ENCODE measurements at places on chromosomes 1 and 21.

- no peak for DNase-seq
Observed at GRCh38 chr1:165674599-165674998, 23.8 kb downstream of the ALDH9A1 start.

DNA sequence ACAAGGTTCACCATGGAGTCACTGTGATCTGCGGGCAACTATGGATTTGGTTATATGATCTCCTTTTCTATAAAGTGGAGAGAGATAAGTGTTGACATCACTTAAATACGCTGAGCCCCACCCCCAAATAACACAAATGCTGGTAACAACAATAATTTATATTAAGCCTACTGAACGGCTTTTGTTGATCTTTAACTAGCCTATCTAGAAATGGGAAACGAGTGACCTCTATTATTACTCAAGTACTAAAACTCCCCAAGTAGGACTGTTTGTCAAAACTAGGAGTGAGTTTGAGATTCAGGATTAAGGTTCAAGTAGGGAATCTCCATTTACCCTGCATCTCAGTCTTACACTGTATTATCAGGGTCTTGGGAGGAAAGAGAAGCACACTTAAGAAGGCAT is 52.2 kb downstream of the MAP3K7CL start:
- DNase-seq, result no peak

DNA sequence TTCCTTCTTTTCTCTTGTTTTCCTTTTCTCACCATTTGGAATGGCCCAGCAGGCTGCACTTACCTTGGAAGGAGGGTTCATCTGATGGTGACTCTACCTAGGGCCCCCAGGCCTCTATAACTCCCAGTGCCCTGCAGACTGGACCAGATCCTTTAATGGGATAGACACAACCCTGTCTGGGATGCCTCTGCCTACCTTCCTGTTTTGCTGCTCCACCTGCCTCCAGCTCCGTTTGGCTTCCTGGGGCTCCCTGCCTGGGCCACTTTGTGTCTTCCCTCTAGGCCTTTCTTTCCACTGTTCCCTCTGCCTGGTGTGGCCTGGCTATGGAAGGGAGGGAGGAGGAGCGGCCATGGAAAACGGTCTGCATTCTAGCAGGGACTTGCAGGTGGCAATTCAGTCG is 7.5 kb downstream of the PCSK9 start:
- DNase-seq, result no peak

GRCh38 chr21:45836694-45837670 is 144.6 kb upstream of the COL6A1 start:
- DNase-seq, result no peak

DNA sequence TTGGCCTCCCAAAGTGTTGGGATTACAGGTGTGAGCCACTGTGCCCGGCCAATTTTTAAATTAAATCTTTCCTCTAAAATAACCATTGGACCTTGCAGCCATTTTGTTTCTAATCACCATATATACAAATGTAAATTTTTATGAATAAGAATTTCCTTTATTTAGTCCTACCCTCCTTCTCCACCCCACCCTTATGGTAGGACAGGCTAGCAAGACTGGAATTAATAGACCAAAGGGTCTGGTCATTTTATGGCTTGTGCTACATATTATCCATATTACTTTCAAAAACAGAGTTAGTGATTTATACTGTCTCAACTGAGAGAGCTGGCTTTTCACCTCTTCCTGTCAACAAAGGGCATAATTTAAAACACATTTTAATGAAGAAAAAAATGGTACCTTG is 26.5 kb downstream of the L1TD1 start:
- no peak for DNase-seq

GRCh38 chr1:26994787-26995517 is 1.5 kb downstream of the TRNP1 start:
- no peak for DNase-seq

DNA sequence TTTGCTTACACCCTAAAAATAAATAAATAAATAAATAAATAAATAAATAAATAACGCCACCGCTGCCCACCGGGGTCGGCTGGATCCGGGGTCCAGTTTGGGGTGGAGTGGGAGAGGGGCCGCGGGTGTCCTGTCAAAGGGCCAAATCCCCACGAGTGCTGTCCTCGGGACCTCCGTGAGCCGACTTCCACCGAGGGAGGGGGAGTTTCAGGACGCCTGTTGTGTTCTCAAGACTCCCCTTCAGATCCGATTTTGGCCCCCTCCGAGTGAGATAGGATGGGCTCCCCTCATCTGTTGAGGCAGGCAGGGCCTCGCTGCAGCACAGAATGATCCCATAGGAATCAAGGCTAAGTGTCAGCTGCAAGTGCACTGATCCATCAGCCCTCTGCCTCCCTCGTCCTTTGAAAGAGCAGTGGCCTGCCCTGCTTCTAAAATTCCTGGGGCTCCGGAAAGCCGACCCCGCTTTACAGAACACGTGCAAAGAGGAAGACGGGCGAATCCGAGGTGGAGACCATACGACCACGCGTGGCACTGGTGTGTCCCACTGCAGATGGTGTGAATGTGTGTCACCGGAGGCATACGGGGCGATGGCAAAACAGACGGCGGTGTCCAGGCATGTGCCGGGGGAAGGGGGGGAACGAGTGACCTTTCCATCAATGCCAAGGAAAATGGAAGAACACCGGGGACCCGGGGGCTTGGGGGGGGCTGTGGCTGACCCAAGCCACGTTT is 3880.5 kb downstream of the SRGAP2C start:
- DNase-seq, result no peak

DNA sequence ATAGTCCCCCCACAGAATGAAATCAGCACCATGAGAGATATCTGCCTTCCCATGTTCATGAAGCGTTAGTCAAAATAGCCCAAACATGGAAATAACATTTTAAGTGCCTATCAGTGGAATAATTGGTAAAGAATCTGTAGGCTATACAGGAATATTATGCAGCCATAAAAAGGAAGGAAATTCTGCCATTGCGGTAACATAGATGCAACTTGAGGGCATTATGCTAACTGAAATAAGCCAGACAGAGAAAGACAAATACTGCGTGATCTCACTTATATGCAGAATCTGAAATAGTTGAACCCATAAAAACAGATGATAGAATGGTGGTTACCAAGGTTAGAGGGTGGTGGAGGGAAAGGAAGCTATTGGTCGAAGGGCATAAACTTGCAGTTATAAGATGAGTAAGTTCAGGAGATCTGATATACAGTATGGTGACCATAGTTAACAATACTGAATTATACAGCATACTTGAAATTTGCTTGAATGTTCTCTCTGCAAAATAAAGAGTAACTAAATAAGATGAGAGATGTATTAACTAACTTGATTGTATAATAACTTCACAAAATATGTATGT is 699 bp upstream of the IL23R start:
- DNase-seq, result no peak

DNA sequence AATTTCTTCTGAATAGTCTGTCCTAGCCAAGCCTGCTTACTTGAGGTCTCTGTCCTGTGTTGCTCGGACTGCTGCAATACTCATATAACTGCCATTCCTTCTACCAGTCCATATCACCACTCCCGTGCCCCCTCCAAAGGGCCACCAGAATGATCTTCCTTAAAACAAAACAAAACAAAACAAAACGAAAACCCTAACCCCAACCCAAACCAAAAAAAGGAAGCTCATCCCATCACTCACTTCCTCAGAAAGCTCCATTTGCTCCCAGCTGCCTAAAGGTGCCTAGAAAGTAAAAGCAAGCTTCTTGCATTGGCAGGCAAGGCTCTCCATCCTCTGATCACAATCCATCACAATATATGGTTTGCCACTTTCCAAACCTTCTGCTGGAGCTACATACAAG is 20.3 kb downstream of the USP24 start:
- no peak for DNase-seq

DNA sequence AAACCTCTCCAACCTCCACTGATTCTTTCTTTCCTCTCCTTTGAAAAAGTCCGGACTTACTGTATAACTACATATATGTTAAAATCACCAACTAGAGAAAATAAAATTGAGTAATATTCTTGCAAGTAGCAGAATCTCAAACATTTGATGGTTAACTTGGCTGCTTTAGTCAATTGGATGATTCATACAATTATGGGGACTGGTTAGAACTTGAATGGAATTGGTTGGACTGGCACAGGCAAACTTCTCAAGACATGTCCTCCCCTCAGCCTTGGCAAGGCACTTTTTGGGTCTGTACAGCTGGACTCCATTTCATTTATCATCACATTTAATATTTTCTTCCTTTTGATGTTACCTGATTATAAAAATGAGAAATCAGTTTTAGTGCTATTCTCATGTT is 6.5 kb downstream of the WLS start:
- DNase-seq, result no peak

GRCh38 chr1:161678500-161678899 is 15.6 kb downstream of the FCGR2B start:
- DNase-seq, result no peak

DNA sequence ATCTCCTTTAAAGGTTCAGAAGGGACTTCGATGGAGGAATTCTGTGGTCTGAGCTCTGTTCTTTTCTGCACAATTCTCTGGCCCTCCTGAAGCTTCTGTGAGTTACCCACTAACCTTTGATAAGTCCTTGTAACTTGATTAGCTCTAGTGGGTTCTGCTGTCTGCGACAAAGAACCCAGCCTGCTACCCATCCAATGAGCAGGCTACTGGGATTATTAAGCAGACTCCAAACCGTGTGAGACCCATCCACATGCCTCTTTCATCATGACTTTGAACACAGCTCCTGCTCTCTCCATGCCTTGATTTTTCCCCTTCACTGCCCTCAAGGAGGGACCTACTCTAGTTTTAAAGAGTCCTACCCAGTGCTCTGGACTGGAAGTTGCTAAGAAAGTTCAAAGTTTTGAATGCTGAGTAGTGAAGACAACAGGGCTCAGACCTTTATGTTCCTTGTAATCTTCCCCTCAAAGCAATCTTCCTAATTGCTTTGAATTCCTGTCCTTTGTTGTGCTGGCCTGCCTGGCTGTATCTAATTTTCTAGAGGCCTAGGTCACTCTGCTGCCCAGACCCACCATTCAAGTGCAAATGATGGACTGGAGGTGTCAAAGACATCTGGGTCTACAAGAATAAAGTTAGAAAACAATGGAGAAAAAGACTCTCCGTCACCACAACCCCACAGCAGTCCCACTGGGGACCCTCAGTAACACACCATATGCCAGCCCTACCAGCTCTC is 146.9 kb downstream of the RHOU start:
- DNase-seq, result no peak

DNA sequence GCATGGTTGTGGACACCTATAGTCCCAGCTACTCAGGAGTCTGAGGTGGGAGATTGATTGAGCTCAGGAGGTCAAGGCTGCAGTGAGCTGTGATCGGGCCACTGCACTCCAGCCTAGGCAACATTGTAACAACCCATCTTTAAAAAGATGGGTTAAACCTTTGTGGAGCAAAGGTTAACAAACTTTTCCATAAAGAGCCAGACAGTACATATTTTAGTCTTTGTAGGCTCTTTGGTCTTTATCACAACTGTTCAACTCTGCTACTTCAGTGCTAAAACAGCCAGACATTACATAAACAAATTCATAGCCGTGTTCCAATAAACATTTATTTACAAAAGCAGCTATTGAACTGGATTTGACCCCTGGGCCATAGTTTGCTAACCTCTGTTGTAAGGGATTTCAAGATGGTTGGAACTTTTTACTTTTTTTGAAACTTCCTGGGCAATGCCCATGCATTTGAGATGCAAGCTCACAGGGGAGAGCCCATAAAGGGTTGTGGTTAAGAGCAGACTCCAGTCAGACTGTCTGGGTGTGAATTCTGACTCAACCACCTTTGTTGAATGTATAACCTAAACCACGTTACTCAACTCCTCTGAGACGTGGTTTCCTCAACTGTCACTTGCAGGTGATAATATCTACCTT is 10.8 kb downstream of the INAVA start:
- DNase-seq, result peak; percentile 13
